Ureter (tissue), 1 donor: ENCODE measurements at places on chromosomes 1 and 21.

DNA sequence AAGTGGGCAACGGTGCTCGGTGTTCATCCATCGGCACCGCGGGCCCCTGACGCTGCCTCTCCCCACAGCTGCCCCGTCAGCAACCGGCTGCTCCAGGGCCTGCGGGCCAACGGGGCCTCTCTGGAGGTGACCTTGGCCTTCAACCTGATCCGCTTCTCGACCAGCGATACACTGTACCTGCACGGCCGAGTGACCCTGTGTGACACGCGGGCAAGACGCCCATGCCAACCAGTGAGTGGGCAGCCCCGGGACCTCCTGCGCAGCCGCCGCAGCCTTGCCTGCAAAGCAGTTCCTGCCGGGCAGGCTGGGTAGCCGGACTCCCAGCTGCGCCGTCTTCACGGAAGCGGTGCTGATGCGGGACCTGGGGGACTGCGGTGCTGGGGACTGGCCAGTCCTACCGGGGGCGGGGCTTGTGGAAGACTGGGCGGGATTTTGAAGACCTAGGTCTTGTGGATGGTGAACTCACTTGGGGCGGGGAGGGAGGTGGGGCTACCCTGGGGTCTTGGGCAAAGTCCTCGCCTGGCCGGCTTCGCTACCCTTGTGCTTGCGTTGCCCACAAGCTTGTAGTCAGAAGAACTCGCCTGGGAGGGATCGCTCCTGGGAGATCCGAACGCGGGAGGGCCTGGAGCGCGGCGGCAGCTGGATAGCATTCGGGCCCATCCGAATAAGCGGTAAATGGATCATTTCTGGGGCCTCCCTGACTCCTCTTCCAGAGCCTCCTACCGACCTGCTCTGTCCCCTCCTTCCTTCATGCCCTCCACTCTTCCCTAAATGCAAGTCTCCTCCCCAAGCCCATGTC is 8.8 kb upstream of the CEP85 start:
- DNase-seq: peak; percentile 69

DNA sequence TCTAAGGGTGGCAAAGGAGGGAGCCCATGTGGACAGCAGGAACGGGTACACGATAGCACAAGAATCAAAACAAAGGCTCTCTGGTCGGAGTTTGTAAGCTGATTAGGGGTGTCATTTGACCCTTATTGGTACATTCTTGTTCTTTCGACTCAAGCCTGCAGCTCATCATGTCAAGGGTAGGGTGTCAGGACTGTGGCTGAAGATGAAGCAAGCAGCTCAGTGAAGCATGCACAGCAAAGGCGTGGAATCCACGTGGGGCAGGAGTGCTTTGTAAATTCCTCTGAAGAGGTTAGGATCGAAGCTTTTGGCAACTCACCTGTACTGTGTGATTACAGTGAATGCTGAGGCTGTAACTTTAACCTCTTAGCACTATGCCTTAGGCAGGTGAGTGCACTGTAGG is 4.7 kb upstream of the ABCB10 start:
- no peak for DNase-seq

DNA sequence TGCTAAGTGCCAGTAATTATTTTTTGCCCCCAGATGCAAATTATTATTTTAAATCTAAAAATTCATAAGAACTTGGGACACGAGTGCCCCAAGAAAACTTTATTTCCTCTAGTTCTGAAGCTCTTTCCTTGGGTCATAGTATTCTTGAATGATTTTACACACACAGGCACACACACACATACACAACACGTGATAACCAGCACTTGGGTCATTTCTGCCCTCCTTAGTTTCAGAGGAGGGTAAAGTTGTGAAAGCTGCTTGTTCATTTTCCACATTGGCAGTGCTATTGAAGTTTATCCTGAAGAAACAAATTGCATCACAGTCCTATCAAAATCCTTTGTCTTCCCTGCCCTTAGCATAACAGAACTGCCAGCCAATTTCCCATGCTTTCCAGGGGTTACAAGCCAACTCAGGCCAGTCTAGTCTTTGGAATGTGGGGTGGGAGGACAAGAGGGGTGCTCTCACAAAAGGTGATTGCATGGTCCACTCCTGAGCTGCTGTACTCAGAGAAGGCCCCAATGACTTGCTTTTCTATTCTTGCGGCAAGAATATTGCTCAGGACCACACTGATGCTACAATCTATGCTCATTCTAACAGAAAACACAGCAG is 98.5 kb upstream of the POGK start:
- no peak for DNase-seq

DNA sequence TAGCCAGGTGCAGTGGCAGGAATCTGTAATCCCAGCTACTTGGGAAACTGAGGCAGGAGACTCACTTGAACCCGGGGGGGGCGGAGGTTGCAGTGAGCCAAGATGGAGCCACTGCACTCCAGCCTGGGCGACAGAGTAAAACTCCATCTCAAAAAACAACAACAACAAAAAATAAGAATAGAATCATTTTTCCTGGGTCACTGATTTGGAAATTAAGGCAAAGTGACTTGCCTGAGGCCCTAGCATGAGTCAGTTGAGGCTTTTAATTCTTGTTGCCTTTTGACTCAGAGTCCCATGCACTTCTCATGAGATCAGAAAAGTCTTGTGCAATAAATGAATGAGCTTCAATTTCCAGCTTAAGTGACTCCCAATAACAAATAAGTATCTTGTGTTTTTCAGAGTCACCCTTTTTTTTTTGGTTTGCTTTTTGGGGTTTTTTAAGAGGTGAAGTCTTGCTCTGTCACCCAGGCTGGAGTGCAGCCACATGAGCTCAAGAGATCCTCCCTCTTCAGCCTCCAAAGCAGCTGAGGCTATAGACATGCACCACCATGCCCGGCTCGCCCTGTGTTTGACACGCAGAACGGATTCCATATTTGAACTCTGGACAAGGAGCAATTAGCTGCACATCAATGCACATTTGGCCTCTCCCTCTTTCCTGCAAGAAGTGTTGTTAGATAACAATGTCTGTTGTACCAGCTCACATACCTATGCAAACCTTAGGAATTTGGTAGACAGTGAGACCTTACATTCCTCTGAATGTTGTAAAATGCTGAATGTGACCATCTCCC is 3.4 kb upstream of the PLEKHM2 start:
- no peak for DNase-seq

- DNase-seq: no peak
These were observed 11.8 kb upstream of the PAX7 start for GRCh38 chr1:18618546-18619466.

- DNase-seq: no peak
These were observed 11.7 kb downstream of the RUNX3 start for GRCh38 chr1:24918370-24918769.

GRCh38 chr21:37865156-37865555 is 51.1 kb downstream of the KCNJ6 start:
- DNase-seq: no peak

DNA sequence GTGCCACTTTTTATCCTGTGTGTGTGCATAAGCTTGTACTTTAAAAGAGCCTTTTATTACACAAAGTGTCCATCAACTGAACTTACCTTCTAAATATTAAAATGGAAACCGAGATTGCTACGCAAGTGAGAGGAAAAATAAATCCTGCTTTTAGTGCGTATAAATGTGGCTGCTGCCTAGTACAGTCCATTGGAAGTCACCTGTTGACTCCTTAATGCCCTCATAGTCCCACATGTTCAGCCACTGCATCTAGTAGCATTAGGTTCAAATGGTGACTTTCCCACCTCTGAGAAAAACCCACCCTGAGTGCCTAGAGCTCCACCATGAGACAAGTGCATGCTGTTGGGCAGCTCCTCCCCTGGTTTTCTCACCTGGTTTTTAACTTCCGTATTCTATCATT is 53.0 kb downstream of the LHX4 start:
- no peak for DNase-seq

DNA sequence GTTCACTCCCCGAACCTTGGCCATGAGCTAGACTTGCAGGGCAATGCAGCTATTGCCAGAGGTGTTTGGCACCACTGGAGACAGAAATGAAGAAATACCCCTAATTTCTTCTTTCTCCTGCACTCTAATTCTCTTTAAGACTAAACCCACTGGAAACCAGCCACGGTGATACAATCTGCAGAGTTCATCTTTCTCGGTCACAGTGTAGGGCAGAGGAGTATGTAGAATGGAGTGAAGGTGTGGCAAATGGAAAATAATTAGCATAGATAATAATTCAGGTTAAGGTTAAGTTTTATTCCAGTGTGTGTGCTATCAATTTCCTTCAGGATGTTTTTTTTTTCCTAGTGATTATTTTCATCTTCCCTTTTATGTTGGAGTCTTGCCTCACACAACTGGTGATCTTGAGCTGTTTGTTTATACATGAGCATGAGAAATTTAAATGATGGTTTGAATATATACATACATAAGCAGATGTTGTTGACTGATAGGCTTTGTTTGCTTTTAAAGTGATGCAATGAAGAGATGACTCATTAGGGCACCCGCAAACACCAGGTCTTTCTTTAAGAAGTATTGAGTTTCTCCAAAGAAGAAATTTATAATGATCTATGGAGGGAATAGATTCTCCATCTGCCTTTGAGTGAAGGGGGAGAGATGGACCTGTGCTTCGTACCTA is 81.9 kb downstream of the SPATA17 start:
- DNase-seq: no peak

GRCh38 chr1:89151047-89151446 is 24.8 kb downstream of the GBP7 start:
- no peak for DNase-seq

DNA sequence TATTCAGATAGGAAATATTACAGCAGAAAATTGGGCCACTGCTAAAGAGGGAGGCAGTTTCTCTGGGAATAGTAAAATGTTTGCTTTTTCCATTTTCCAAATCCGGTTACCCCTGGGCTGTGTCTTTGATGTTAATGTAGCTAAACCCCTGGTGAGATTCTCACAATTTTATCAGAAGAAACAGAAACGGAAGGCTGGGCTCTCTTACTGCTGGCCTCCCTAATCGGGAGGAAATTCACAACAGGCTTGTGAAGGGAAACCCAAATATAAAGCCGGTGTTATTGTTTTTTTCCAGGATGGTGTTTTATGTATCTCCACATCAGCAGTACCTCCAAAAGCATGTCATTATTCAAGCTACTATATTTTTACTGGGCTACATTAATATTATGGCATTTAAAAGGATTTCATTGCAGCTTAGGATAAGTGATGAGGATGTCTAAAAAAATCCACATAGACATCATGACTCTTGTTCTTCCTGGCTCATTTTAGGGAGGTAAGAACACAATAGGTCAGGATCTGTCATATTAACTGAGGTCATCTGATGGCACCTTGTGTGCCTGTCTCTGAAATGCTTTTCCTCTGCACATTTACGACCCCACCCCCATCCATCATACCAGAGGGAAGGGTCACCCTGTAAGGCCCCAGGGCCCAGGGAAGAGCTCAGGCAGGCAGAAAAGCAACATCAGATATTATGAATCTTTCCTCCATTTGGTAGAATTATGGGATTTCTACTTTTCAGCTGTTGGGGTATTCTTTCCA is 158.7 kb downstream of the DSCAM start:
- DNase-seq: no peak

DNA sequence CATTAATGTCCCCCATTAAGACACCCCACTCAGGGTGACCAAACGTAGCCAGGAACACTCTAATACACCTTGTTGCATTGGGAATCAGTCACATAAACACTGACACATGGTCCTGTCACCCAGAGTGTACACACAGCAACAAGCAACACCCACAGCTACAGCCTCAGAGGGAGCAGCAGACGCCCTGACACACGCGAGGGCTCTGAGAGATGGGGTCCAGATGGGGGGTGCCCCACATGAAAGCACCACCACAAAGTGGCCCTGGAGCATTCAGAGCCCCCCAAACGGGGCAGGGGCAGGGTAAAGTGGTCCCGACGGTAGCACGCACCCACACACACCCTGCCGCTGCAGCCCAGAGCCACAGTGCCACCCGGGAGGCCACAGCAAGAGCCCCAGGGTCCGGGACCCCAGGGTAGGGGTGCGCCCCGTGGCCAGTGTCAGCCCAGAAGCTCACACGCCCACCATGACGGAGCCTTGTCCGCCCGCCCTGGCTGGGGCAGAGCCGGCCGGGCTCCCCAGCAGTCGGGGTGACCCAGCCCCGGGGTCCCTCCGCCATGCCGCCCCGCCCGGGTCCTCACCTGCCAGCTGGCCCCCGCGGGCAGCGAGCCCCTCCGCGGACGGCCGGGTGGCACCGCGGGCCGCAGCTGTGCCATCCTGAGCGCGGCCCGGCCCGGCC is 47.3 kb downstream of the RAP1GAP start:
- DNase-seq: no peak

GRCh38 chr1:151534662-151535278 is 5.3 kb upstream of the TUFT1 start:
- DNase-seq: peak; percentile 80

DNA sequence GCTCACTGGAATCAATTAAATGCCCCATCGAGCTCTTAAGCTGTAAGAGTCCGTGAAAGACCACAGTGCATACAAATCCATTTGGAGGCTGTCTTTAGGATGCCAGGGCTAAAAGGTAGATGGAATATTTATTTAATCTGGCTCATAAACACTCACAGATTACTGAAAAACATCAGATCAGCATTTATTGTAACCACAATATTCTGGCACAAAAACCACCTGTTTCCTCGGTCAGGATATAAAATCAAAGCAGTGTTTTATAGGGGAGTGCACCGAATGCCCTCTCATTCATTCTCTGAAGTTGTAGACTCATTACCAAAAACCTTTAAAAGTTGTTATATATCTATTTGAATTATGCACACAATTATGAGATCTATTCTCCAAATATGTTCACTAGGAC is 500.9 kb downstream of the NEGR1 start:
- DNase-seq: no peak

GRCh38 chr1:47409311-47410067 is 6.6 kb upstream of the FOXE3 start:
- DNase-seq: no peak

GRCh38 chr1:39789571-39790110 is 976 bp upstream of the BMP8B start:
- no peak for DNase-seq

- DNase-seq: no peak
These were observed 84.6 kb upstream of the BMP8A start for GRCh38 chr1:39406533-39407450.

DNA sequence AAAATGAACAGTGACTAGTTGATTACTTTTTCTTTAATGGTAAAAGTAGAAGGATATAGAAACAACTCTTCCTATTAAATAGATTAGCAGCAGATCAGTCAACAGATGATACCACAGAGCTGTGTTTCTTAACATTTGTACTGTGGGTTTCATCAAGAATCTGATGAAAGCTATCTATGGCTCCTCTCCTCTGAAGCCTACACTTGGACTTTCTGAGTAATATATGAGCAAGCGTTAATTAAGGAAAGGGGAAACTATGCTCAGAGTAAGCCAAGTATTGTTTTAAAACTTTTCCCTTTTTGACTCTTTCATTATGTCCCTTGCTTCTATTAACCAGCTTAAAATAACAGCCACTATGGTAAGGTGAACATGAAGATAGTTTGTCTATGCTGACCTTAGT is 10.8 kb downstream of the ARID4B start:
- DNase-seq: no peak

- DNase-seq: peak; percentile 61
These were observed 742 bp downstream of the ARTN start for GRCh38 chr1:43934101-43934985.
